ENCODE measurements at places on chromosomes 3 and 15. TPM values are rescaled to one million over a fixed set of nuclear protein-coding genes. Genes with fewer than 3 reads are reported as not detected.

- DNase-seq = no peak
These were observed 21.9 kb downstream of the LTF start for GRCh38 chr3:46442576-46443530.

GRCh38 chr3:150472421-150472820 lies 64.3 kb downstream of the TSC22D2 start:
- DNase-seq = no peak

DNA sequence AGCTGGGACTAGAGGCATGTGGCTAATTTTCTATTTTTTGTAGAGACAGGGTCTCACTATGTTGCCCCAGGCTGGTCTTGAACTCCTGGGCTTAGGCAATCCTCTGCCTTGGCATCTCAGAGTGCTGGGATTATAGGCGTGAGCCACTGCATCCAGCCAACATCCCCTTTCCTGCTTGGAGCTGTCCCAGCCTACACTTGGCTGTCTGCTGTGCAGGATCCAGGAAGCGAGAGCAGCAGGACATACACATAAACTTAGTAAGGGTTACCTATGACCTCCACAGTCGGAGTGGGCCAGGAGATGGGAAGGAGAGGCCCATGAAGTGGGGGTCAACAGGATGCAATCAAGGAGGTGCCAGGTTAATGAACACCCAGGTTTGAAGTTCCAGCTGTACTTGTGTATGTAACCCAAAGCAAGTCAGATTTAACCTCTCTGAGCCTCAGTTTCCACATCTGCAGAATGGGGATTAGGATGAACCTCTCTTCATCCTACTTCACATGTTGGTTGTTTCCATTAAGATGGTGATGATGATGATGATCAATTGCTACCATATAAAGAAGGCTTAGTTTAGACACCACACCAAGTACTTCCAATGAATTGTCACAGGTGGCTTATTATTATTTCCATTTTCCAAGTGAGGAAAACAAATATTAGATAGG lies 69.5 kb upstream of the OXTR start:
- no peak for DNase-seq

GRCh38 chr3:117630469-117630868 lies 920.9 kb downstream of the TUSC7 start:
- no peak for DNase-seq

- DNase-seq = no peak
These were observed 24.0 kb upstream of the SPRED1 start for GRCh38 chr15:38228618-38229017.

DNA sequence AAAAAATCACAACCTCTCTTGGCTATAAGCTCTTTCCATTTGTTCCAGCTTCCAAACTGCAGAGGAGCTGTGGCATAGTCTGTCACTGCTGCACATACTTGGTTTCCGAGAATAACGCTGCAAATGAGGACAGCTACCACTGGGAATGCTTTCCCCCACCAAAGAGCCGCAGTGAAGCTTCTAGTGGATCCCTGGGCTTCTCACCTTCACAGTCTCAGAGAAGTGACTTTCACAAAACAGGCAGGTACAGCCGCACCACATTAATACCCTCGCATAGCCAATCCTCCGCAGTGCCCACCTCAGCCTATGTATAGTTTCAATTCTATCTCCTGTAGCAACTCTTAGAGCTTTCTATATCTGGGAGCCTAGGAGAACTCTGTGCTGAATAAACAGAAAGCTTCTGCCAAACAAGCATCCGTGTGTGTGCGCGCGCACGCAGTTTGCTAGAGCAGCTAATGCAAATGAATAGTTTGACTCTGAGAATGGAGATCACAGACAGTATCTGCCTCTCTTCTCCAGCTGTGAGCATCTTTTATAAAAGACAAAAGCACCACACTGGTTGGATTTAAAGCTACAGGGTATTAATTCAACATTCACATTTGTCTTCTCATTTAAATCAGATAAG lies 81.9 kb upstream of the PLXND1 start:
- DNase-seq = peak; percentile 87

- no peak for DNase-seq
These were observed 29.2 kb upstream of the OR5K1 start for GRCh38 chr3:98433764-98434163.

- DNase-seq = no peak
These were observed 57.0 kb downstream of the LMCD1 start for GRCh38 chr3:8558645-8559044.

DNA sequence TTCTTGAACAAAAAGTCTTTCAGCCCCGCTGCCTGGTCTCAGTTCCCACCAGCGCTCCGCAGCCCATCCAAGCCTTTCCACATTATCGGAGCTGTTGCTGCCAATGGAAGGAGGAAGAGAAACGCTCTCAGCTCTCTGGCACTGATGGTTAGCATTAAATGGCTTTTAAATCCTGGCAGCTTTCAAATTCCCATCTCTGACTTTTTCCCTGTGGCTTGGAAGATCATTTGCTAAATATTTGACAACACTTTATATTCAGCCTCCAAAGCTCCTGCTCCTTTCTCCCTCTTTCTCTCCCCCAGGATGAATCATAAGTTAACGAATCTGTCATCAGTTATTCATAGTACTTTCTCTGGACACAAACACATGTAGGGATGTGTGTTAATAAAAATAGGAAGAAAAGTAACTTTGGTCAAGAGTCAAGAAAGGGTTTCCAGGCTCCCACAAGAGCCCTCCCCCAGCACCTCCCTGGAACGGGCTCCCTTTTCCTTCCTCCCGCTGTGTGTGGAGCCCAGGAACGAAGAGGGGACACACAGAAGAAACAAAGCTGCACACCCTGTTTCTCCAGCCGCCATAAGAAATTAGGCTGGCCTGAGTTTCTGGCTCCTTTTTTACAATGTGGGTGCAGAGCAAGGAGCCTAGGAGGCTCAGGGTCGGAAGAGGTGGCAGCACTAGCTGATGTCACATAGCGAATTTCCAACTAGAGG lies 47.6 kb upstream of the TSEN2 start:
- DNase-seq = no peak

GRCh38 chr3:113214917-113215595 lies 3.7 kb downstream of the BOC start:
- DNase-seq = no peak

- DNase-seq = no peak
These were observed 157.3 kb downstream of the IGF1R start for GRCh38 chr15:98805434-98806274.

GRCh38 chr3:17740721-17741141 lies 1.7 kb downstream of the TBC1D5 start:
- no peak for DNase-seq

DNA sequence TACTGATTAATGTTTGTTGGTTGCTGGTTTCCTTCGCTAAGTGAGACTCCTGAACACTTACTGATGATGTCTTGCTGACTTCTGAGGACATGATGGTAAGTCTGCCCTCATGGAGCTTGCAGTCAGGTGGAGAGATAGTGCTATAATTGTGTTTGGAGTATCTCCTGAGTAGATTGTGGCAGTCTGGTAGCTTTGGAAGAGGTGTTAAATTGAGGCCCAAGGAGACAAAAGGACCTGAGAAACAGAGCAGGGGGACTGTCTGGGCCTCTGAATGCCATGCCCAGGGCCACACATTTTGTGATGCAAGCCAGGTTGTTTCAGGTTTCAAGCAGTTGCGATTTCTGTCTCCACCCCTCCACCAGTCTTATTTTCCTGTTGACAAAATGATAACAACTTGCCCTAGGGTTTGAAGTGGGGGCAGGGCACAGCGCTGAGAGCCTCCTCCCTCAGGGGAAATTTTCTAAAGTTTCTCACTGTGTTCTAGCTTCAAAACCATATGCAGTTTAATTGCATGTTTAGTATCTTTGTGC lies 16.7 kb downstream of the SMAD3 start:
- no peak for DNase-seq

GRCh38 chr15:90497912-90498311 lies 31.8 kb upstream of the CRTC3 start:
- DNase-seq = no peak

DNA sequence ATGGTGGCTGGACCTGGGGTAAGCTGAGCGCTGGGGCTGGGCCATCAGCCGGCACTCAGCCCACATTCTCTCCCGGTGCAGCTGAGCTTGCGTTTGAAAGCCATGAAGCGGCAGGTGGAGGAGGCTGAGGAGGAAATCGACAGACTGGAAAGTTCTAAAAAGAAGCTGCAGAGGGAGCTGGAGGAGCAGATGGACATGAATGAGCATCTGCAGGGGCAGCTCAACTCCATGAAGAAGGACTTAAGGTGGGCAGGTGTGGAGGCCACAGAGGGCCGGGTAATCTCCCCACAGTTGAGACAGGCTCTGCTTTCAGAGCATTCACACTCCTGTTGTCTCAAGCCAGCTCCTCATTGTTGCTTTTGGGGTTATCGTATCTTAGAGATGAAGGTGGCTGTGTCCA lies 45.7 kb upstream of the MYZAP start:
- no peak for DNase-seq

GRCh38 chr3:127028781-127029657 lies 46.1 kb downstream of the PLXNA1 start:
- DNase-seq = no peak

DNA sequence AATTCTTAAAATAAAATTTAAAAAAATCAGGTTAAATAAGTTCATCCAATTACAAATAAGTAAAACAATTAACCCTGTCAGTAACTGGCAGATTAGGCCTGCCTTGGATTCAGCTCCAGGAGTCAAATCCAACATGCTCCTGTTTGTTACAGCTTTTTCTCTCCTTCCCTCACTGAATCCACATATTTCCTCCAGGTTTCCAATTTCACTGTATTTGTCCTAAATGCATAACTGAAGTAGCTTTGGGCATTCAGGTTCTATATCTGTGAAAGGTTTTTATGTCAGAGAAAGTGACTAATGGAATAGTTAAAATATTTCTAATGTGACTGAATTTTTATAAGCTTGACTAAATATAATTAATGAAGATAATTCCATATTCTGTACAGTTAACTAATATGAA lies 79.7 kb downstream of the IFT80 start:
- DNase-seq = no peak

- no peak for DNase-seq
These were observed 176.1 kb downstream of the GOLIM4 start for GRCh38 chr3:167919590-167919989.

DNA sequence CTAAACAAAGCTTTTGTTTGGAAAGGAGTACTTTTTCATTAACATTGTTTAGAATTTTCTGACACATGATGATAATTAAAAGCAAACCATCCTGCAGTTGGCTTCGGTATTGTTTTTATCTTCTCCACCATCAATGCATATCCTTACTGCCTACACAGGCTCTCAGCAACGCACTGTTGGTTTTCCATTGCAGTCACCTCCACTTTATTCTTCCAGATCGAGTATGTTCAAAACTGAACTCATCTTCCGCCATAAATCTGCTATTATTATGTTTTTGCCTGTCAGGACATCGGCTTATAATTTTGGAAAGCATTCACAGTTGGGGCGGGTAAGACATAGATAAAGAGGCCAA lies 589 bp upstream of the SENP5 start:
- DNase-seq = no peak

DNA sequence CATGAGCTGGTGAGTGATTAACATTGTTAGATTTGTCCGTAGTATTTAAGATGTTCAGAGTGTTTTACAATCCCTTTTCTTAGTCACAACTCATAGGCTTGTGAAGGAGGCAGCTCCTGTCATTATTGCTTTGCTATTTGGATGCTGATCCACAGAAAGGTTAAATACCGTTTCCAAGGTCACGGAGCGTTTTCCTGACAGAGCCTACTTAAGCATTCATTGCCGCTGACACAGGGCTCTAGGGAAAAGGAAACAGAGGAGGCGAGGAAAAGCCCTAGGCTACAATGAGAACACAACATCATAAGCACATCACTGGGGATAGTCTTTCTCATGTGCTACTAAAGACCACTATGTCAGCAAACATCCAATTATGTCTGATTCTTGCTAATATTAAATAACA lies 38.5 kb upstream of the CPB1 start:
- DNase-seq = no peak

GRCh38 chr3:143010024-143010423 lies 8.7 kb downstream of the U2SURP start:
- no peak for DNase-seq

GRCh38 chr15:29593111-29593510 lies 229.2 kb downstream of the TJP1 start:
- no peak for DNase-seq

GRCh38 chr3:12898965-12899755 lies 57.8 kb upstream of the RPL32 start:
- DNase-seq = no peak

GRCh38 chr3:127488740-127489139 lies 101.8 kb downstream of the TPRA1 start:
- no peak for DNase-seq

- no peak for DNase-seq
These were observed 911 bp upstream of the AZI2 start for GRCh38 chr3:28349469-28350000.

DNA sequence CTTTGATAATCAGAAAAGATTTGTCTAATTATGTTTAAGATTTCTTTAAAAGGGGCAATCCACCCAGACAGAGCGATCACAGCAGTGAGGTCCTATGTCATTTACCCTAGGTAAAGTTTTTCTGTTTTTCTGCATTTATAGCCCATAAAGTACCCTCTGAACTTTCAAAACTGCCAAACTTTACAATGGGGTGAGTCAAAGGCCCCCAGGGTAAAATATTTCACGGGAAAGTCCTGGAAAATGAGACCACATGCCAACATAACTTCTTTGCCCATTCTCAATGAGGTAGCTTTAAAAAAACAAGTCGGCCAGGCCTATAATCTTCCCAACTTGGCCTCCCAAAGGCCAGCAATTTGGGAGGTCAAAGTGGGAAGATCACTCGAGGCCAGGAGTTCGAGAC lies 53.0 kb downstream of the SUCLG2 start:
- no peak for DNase-seq

DNA sequence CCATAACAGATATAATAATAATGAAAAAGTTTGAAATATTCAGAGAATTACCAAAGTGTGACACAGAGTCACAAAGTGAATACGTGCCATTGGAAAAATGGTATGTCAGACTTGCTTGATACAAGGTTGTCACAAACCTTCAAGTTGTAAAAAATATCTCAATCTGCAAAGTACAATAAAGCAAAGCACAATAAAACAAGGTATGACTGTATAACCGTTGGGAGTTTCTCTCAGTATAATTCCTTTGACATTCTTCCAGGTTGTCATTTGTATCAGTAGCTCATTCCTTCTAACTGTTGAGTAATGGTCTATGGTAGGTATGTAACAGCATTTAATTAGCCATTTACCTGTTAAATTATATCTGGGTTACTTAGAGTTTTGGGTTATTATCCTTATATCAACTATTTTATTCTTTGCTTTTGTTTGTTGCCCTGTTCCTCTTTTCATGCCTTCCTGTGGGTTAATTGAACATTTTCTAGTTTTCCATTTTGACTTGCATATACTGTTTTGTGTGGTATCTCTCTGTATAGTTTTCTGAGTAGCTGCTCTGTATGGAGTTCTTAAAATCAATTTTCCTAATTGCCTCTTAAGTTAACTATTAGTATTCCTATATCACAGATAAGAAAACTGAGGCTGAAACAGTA lies 112.5 kb downstream of the SUCNR1 start:
- no peak for DNase-seq

ONECUT1 gene
- total RNA-seq = not detected

CPA3 gene
- total RNA-seq = 7.1 TPM

P2RY12 gene
- total RNA-seq = 3.7 TPM

C3orf62 gene
- 3.3 TPM for total RNA-seq

PPARG gene
- 11.2 TPM for total RNA-seq

A4GNT gene
- total RNA-seq = not detected

ABCF3 gene
- 48.8 TPM for total RNA-seq

Measured in posterior vena cava (tissue), 2 donors.